Stimulated activated CD4-positive, alpha-beta T cell treated with anti-CD3 and anti-CD28 coated beads, TNF-alpha, amount 100 ng/mL, for 48 hours (primary cell): ENCODE measurements at places on chromosomes 3 and 15.

GRCh38 chr3:31713816-31714215, 181.1 kb downstream of the STT3B start:
- no peak for DNase-seq

DNA sequence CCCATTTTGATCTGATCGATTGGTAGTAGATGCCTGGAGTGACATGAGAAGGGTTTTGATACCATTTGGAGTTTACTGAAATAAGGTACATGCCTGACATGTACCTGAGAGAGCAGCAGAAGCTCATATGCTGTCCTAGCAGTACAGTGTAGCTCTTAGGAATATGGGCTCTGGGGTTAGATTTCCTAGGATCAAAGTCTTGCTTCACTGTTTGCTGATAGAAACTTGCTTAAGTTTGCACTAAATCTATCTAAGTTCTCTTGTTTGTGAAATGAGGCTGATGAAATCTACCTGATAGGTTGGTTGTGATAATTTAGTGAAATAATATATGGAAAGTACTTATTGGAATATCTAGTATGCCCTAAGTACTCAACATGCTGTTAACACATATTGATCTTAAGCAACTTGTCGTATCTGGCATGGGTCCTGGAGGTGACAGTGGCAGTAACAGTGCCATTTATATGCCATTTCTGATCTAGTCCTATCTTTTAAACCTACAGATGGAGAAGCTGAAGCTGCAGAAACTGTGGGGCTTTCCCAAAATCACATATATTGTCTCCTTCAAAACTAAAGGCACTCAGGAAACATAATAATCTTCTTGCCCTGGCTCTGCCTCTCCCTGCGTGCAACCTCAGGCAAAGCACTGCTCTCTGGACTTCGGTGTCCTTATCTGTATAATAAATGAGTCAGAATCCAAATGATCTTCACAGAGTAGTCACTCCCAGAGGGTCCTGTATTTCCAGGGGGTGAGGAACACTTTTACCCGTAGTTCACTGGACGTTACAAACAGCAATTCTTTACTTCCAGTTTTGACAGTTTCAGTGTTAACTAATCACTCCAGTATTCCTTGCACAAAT, 223.6 kb upstream of the SETMAR start:
- DNase-seq, result no peak

DNA sequence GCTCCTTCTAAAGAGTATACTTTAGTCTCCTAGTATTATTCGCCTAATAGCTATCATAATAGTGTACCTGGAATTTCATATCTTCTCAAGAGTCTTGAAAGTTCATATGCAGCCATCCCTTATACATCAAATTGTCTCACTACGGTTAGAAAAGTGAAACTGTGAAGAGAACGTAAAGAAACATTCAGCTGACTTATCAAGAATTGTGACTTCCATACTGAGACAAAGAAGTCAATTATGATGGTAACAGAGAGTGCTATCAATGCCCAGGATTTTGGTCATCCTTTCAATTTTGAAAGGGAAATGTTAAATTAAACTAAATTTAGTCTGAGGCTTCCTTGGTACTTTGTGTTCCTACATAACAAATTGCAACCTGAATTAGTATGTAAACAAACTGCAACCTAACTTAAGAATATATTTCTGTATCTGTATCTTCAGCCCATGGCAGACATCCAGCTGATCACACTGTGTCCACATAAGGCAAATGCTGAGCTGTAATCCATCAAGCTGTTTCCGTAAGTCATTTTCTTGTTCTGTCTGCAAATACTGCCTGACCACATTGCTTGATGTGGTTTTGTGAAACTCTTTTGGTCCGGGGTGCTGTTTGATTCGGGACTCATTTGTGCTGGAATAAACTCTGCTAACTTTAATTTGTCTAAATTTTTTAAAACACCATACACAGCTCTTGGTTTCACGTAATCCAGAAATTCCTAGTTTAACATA, 469.6 kb downstream of the SI start:
- DNase-seq, result no peak

DNA sequence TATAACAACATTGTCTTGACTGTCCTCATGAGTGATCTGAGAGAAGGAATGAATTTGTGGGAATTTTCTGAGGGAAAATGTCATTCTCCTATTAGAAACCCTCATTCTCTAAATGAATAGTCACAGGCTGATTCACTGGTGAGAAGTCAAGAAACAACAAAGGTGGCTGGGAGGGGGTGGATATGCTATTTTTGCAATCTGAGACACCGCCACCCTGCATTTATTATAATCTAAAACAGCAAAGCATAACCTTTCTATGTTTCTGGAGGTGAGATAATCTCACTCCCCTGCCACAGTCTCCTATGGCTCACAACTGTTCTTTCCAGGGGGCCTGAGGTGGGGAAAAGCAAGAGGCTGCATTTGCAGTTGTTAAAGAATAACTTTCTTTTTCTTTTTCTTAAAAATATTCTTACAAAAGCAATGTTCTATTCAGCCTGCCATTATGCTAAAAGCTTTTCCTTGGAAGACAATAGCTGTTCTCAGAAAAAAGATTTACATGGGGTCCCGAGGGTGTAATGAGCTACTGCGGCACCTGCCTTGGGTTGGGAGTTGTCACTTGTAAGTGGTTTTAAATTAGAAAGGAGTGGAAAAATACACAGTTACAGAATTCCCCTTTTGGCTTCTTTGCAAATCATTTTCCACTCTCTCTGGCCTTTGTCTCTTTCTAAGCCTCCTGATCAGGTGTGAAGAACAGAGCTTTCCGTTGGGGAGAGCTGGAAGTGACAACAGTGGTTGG, 220.9 kb downstream of the AGBL1 start:
- DNase-seq, result no peak

DNA sequence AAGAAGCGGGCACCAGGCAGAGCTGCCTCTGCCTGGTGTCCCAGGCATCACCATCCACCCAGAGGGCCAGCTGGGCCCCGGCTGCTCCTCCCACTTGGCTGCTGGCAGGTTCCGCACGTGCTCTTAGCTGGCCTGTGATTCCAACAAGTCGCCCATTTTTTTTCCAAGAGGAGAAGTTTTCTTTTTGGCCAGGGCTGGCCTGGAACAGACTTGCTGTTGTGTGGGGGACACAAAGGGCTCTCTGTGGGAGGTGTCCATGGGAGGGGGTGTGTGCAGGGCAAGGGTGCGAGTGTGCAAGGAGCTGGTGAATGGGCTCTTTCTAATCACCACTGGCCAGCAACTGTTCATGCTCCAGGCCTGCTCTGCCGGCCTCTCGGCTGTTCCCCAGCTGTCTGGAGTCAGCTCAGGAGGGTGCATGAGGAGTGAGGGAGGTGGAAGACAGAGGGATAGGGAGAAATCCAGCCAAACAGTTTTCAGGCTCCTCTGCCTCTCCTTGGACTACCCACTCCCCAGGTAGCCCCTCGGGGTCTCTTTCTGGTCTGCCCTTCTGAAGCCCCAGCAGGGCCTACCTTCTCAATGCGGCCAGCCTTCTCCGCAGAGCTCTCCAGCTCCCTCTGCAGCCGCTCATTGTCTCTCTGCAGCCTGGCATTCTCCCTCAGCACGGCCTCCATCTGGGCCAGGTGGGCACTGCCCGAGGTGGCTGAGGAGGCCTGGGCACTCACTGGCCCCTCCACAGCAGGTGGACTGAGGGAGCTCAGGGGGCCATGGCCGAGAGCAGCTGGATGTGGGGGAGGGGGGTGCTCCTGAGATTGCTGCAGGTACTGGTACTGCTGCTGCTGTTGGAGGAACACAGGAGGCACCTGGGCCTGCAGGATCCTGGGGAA, 7.1 kb downstream of the AMOTL2 start:
- DNase-seq, result no peak

DNA sequence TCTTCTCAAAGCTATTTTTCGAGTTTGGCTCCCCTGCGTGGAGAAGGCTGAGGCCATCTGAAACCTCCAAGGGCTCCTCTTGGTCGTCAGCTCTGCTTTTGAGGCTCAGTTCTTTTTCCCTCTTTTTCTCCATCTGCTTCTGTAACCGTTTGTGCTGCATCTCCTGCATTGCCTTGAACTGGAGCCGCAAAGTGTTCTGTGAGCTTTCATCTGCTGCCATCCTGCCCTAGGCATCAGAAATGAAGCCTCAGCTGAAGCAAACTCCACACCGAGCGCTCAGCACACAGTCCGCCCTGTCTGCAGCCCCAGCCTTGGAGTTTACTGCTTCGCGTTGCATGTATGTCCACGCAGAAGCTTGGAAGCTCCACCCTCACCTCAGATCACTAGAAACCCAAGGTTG, 14.9 kb downstream of the CCDC13 start:
- no peak for DNase-seq

GRCh38 chr3:143121241-143122088, 1.9 kb downstream of the CHST2 start:
- peak; percentile 43 for DNase-seq

DNA sequence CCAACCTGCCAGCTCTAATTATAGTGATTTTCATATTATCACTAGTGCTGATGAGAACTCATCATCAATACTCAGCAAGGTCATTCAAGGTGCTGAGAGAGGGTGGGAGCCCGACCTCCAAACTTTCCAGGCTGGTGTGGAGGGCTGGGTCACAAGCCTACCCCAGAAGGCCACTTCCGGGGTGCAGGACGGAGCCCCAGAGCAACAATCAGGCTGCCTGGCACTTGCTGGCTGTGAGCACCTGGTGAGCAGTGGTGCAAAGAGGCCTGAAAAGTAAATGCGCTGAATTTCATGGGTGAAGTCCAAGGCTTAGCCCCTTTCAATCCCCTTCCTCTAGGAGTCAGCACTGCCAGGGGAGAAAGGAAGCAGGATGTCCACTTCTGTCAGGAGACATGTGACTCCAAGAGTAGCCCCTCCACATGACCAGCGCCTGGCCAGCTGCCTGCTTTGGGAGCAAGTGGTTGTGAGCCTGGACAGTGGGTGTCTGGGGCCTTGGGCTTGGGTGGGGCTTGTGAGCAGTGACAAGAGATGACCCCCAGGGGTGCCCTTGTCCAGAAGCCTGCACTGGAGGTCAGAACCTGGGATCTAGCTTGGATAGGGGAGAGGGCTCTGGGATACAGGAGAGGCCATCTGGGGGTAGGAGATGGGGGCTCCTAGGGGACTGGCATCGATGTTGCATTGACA, 165.0 kb upstream of the TLE3 start:
- DNase-seq, result no peak

DNA sequence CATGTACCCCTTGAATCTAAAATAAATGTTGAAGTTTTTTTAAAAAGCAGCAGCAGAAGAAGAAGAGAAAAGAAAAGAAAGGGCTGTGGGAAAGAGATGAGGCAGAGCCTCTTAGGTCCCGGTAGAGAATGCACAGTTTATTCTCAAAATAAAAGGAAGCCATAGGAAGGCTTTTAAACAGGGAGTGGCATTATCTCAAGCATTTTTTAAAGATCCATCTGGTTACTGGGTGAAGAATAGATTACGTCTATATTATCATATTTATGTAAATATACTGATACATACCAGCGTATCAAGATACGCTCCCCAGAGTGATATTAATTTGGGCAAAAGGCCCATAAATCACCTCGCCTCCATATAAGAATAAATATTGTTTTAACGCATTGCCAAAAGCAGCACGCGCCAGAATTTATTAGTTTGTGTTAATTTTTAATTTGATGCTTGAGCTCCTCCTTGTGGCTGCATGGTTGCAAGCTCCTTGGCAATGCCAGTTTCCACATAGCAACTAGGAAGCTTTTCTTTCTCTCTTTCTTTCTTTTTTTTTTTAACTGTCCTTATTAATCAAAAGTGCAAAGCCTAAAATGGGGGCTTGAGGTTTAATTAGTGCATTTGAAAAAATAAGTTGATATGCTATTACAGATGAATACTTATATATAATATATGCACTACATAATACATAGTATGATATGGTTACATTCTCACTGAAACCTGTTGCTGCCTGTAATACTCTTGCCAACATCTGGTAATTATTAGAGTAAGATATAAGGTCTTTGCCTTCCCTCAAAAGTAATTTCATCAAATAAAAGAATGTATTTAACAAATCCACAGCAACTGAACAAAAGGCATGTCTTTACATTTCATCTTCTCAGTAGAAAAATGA, 242.8 kb upstream of the UBE2E2 start:
- peak; percentile 6 for DNase-seq

GRCh38 chr3:77566055-77566454, 526.2 kb downstream of the ROBO2 start:
- no peak for DNase-seq

DNA sequence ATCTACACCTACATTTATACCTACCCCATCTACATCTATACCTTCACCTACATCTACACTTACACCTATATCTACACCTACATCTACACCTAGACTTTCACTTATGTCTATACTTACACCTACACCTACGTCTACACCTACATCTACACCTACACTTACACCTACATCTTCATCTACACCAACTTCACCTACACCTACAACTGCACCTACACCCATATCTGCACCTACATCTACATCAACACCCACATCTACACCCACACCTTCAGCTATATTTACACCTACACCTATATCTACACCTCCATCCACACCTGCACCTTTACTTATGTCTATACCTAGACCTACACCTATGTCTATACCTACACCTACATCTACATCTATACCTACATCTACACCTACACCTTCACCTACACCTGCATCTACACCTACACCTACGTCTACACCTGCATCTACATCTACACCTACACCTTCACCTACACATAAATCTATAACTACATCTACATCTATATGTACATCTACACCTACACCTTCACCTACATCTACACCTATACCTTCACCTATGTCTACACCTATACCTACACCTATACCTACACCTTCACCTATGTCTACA, 30.9 kb upstream of the PRR23E start:
- no peak for DNase-seq

- no peak for DNase-seq
These were observed 2.4 kb downstream of the ATP1B3 start for GRCh38 chr3:141878817-141879216.

GRCh38 chr3:58246148-58247047, 8.8 kb downstream of the ABHD6 start:
- no peak for DNase-seq

DNA sequence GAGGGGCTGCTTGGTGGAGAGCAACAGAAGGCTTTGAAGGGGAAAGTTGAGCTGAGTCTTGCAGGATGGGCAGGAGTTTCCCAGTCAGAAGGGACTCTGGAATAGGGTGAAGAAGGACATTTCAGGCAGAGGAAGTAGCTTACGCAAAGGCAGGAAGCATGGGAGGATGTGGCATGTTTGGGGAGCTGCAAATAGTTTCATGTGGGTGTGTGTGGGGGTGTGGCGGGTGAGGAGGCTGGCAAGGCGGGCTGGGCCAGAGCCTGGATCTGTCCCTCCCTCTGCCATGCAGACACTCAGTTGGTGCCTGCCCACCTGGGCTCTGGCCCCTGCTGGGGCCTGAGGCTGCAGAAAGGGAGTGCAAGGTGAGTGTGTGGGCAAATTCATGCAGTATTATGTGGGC, 10.4 kb downstream of the TEX264 start:
- no peak for DNase-seq

DNA sequence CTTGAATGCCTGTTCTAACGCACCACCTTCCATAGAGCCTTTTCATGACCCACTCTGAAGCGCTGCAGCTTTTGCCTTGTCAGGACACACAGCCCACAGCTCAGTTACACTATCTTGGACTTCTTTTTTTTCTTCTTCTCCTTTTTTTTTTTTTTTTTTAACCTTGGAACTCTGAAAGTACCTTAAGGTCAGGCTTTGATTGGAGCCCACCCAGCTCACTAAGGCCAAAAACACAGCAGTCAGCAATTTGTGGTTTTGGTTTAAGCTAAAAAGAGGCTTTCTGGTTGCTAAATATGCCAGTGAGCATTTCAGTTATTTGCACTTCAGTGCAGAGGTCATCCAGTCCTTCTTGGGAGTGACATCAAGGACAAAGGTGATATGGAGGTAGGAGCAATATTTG, 1.7 kb downstream of the SLC25A20 start:
- no peak for DNase-seq
